ENCODE measurements at places on chromosomes 6 and 20. TPM values are rescaled to one million over a fixed set of nuclear protein-coding genes. Genes with fewer than 3 reads are reported as not detected.

NKAIN4 gene
- total RNA-seq: not detected

MUC22 gene
- not detected for total RNA-seq

LY86 gene
- 1.2 TPM for total RNA-seq

ANKEF1 gene
- total RNA-seq: 5.8 TPM

LATS1 gene
- 24.0 TPM for total RNA-seq

USP49 gene
- total RNA-seq: 13.3 TPM

RIPOR3 gene
- 0.23 TPM for total RNA-seq

KIZ gene
- total RNA-seq: 24.0 TPM

PROCR gene
- total RNA-seq: 1.1 TPM

SLC2A10 gene
- total RNA-seq: not detected

DNA sequence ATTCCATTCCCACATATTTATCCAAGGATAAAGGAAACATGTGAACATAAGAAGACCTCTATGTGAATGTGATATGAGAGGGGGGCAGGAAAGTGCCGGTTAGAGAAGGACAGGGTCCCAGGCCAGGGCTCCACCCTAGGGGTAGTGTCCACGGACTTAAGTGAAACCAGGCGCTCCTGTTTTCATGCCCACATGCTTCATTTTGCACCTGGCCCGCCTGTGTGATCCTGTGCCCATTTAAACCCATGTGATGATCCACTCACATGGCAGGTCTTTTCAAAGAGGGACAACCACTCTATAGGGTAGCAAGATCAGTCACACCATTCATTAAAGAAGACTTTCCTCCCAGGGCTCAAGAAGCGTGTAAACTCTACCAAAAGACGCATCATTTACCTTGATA lies 865.3 kb upstream of the GJE1 start:
- DNase-seq: no peak
- H3K36me3 ChIP-seq: no peaks in the 10 kb centered on the region
- no peaks in the 10 kb centered on the region for H3K4me1 ChIP-seq
- H3K27me3 ChIP-seq: no peaks in the 10 kb centered on the region
- H3K27ac ChIP-seq: no peak overlapping the region

GRCh38 chr6:39934131-39934757 lies at the start of gene MOCS1:
TSS of gene MOCS1 (minus strand) at chr6:39934462. CDS start at chr6:39934417, 45 bp downstream.
- peaks cover 10% of the 10 kb centered on the region for H3K4me1 ChIP-seq
- no peaks in the 10 kb centered on the region for H3K36me3 ChIP-seq
- no peak within 1 kb of the TSS for H3K27ac ChIP-seq
- H3K4me3 ChIP-seq: peak within 1 kb of the TSS; percentile 82
- DNase-seq: peak; percentile 50

GRCh38 chr6:158826819-158827501 lies 7.8 kb upstream of the EZR start:
- no peak for DNase-seq
- peaks cover 1% of the 10 kb centered on the region for H3K36me3 ChIP-seq
- peaks cover 10% of the 10 kb centered on the region for H3K4me1 ChIP-seq
- H3K4me3 ChIP-seq: no peak overlapping the region
- H3K27me3 ChIP-seq: no peaks in the 10 kb centered on the region

DNA sequence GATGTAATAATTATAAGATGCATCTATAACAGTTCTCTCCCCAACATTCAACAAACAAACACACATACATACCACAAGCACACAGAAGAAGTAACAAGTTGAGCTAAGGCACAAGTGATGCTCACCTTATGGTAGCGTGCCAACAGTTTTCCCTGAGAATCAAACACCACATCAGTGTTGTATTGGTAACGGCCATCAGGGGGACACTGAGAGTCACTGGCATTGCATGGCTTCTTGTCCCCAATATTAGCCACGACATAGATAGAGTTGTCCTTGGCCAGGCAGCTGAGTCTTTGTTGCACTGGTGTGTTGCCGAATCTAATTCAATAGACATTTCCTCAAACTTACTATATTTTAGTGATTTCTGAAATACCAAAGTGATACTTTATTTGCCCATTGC lies 14.8 kb upstream of the VNN1 start:
- no peak overlapping the region for H3K27ac ChIP-seq
- DNase-seq: no peak
- no peaks in the 10 kb centered on the region for H3K4me1 ChIP-seq

- no peak for DNase-seq
- peaks cover 13% of the 10 kb centered on the region for H3K27me3 ChIP-seq
- H3K4me3 ChIP-seq: no peak overlapping the region
- H3K4me1 ChIP-seq: peaks cover 13% of the 10 kb centered on the region
- no peaks in the 10 kb centered on the region for H3K36me3 ChIP-seq
Observed at GRCh38 chr20:63267691-63268090, 4.9 kb upstream of the ARFGAP1 start.

- no peaks in the 10 kb centered on the region for H3K27me3 ChIP-seq
- no peak overlapping the region for H3K27ac ChIP-seq
- H3K4me1 ChIP-seq: peaks cover 15% of the 10 kb centered on the region
- no peak overlapping the region for H3K4me3 ChIP-seq
- H3K36me3 ChIP-seq: peaks cover 5% of the 10 kb centered on the region
Observed at GRCh38 chr20:64029293-64030117, 6.5 kb upstream of the C20orf204 start.

GRCh38 chr20:1086277-1087213 lies 31.9 kb upstream of the PSMF1 start:
- H3K36me3 ChIP-seq: peaks cover 17% of the 10 kb centered on the region
- peaks cover 25% of the 10 kb centered on the region for H3K4me1 ChIP-seq
- H3K4me3 ChIP-seq: peak overlapping the region; percentile 69
- peaks cover 5% of the 10 kb centered on the region for H3K27me3 ChIP-seq
- peak overlapping the region; percentile 12 for H3K27ac ChIP-seq

DNA sequence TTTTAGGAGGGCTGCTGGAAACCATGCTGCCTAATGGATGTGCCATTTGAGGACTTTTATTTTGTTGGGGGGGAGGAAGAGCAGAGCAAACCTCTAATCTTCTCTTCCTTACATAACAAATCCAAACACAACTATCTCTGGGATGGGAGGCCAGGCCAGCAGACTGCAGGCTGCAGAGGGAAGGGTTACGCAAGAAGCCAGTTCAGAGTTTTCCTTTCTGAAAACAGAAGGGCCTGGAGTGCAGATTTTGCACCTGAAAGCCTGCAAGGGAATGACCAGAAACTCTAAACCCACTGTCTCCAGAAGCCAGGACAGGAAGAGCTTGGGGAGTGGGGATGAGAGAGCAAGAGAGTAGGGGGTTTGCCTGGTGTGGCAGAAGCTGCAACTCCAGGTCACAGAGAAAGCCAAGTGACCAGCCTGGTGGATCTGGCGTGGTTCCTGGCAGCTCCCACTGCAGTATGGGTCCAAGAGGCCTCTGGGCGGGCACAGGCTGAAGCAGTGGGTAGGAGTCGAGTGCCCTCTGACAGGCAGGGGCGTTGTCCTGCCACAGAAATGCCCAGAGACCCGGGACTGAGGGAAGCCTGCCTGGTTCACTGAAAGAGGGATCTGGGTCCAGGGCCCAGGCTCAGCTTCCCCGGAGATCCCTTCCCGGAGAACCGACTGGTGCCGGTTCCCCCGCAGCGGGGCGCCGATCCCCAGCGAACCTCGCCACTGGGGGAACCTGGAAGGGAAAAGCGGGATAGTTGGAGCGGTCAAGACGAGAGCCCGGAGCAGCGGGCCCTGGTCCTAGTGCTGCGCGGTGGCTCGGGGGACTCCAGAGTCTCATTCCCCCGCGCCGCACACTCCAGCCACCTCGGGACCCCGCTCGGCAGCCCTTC lies 6.7 kb downstream of the MAFB start:
- H3K4me1 ChIP-seq: no peaks in the 10 kb centered on the region
- peak overlapping the region; percentile 4 for H3K4me3 ChIP-seq
- no peaks in the 10 kb centered on the region for H3K36me3 ChIP-seq
- DNase-seq: no peak
- no peak overlapping the region for H3K27ac ChIP-seq

- H3K4me1 ChIP-seq: peaks cover 4% of the 10 kb centered on the region
- H3K36me3 ChIP-seq: no peaks in the 10 kb centered on the region
Observed at GRCh38 chr6:20851795-20852194, 317.5 kb downstream of the CDKAL1 start.

DNA sequence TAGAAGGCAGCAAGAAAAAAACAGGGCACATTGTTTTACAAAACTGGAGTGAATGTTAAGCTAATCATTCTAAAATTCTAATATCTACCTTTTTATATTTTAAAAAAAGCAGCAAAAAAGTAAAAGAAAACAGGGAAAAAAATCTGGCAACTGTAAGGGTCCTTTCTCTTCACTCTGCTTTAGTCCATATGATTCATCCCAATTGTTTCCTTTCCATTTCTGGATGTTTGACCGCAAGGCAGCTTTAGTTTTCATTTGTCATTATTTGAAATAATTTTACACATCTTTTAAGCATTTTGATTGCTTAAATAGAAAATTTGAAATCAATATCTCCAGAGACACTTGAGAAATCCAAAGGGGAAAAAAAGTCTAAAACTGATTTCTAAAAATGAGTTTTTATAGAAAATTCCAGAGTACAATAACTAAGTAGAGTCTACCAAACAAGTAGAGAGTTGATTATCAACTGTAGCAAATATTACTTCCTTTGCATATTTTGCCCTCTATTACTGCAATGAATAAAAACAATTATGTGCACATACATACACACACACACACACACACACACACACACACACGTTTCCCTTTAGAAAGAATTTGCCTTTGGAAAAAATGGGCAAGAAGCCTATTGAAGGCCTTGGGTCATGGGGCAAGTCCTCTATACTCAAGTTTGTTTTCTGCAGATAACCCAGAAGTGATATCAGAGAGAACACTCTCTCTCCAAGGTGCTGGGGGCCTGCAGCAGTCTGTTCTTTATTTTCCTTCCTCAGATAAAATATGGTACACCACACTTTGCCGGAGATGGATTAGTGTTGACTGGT lies 259.7 kb downstream of the HACE1 start:
- no peaks in the 10 kb centered on the region for H3K36me3 ChIP-seq
- H3K4me1 ChIP-seq: peaks cover 17% of the 10 kb centered on the region
- H3K4me3 ChIP-seq: no peak overlapping the region

- peak overlapping the region; percentile 16 for H3K27ac ChIP-seq
- H3K27me3 ChIP-seq: peaks cover 6% of the 10 kb centered on the region
- peaks cover 31% of the 10 kb centered on the region for H3K4me1 ChIP-seq
Observed at GRCh38 chr20:4661191-4661590, 60.5 kb upstream of the PRND start.

GRCh38 chr20:63739130-63740069 lies at the start of gene SLC2A4RG:
TSS of gene SLC2A4RG (plus strand) at chr20:63739776. CDS start at chr20:63739913, 137 bp downstream.
- DNase-seq: peak; percentile 72
- H3K36me3 ChIP-seq: peaks cover 1% of the 10 kb centered on the region

GRCh38 chr6:31568537-31568961 lies 3.5 kb upstream of the LTA start:
- H3K4me3 ChIP-seq: peak overlapping the region; percentile 70
- peak; percentile 87 for DNase-seq
- H3K4me1 ChIP-seq: peaks cover 85% of the 10 kb centered on the region
- H3K27ac ChIP-seq: peak overlapping the region; percentile 87
- H3K36me3 ChIP-seq: peaks cover 4% of the 10 kb centered on the region

GRCh38 chr6:51184046-51184445 lies 365.4 kb downstream of the TFAP2B start:
- no peaks in the 10 kb centered on the region for H3K36me3 ChIP-seq
- H3K4me3 ChIP-seq: no peak overlapping the region

GRCh38 chr20:513429-513828 lies 30.2 kb downstream of the CSNK2A1 start:
- H3K36me3 ChIP-seq: peaks cover 2% of the 10 kb centered on the region
- H3K4me3 ChIP-seq: no peak overlapping the region
- no peak for DNase-seq
- H3K4me1 ChIP-seq: peaks cover 50% of the 10 kb centered on the region

DNA sequence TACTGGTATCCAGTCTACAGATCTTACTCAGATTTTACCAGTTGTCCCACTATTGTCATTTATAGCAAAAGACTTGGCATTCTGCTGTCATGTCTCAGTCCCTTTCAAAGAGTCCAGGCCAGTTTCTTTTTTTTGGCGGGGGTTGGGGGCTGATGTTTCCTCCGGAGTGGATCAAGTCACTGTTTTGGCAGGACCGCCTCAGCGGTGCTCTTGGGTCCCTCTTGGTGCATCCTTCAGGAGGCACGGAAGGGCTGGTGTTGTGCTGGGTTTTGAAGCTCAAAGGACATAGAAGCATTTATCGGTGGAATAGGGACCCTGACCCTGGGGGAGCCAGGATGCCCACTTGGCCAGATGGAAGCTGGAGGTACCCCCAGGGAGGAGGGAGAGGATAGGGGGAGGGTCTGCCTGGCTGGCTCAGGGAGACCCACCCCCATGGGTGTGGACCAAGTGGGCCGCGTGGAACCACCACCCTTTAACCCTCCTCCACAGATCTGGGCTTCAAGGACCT lies 10.8 kb downstream of the RBCK1 start:
- no peak for DNase-seq
- peaks cover 37% of the 10 kb centered on the region for H3K36me3 ChIP-seq
- H3K4me3 ChIP-seq: no peak overlapping the region
- H3K27me3 ChIP-seq: no peaks in the 10 kb centered on the region
- H3K4me1 ChIP-seq: peaks cover 22% of the 10 kb centered on the region

DNA sequence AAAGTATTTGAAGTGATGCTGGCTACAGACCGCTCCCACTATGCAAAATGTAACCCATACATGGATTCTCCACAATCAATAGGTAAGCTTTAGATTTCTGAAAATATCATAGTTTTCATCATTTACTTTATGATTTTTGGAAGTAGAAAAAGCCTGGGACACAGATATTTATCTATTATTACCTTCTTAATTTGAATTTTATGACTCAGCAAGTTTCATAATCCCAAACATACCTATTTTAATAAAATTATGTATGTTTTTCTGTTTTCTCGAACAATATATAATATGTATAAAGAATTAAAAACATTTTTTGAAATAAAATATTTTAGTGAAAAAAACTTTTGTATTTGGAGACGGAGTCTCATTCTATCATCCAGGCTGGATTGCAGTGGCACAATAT lies 21.6 kb downstream of the PCMT1 start:
- no peak for DNase-seq
- peaks cover 17% of the 10 kb centered on the region for H3K36me3 ChIP-seq
- no peak overlapping the region for H3K4me3 ChIP-seq
- no peak overlapping the region for H3K27ac ChIP-seq

DNA sequence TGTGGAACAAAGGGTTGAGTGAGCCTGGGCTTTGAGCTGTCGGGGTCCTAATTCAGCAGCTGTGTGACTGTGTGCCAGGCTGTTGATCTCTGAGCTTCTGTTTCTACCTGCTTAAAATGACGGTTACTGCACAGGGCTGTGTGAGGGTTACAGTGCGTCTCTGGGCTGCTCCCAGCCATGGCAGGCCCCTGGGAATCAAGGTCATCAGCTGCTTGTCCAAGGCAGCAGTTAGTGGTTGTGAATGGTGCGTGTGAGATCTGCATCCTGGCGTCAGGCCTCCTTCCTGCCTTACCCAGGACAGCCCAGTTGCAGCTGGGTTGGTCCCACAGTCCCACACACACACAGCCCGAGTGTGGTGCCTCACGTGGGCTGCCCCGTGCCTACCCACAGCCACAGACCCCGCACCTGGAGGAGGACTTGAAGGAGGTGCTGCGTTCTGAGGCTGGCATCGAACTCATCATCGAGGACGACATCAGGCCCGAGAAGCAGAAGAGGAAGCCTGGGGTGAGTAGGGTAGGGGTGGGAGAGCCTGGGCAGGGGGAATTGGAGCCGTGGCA lies 15.6 kb downstream of the GTSF1L start:
- no peak for DNase-seq
- no peak overlapping the region for H3K27ac ChIP-seq
- H3K27me3 ChIP-seq: no peaks in the 10 kb centered on the region
- H3K4me3 ChIP-seq: no peak overlapping the region

Data from activated T-cell treated with anti-CD3 and anti-CD28 coated beads, Interleukin-2, amount 50 U/mL, for 72 hours (primary cell).